ENCODE measurements at places on chromosomes 1 and 21.

GRCh38 chr1:241482761-241483250, 36.7 kb downstream of the FH start:
- no peak for DNase-seq

DNA sequence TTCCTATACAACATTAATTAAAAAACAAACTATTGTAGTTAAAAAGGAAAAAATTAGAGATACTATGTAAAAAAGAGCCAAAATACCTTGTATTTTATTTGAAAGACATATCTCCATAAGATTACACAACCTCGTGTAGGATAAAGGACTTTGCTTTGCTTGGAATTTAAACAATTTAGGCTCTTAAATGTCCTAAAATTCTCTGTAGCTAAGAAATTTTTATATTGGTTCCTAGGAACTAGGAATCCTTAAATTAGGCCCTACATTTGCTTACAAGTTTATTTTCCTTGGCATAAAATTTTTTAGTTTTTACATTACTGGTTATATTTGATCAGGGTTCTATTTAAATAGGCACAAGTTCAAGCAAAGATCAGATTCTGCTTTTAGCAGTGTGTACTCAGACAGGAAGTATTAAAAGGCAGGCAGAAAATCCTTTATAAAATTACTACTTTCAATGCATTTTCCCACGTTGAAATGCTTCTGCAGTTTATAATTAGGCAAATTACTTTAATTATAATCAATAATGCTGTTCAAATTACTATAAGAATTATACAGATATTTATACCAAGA, 3.4 kb upstream of the ANGPTL3 start:
- DNase-seq: no peak

GRCh38 chr1:69569576-69570328, 2.0 kb downstream of the LRRC7 start:
- DNase-seq: no peak

DNA sequence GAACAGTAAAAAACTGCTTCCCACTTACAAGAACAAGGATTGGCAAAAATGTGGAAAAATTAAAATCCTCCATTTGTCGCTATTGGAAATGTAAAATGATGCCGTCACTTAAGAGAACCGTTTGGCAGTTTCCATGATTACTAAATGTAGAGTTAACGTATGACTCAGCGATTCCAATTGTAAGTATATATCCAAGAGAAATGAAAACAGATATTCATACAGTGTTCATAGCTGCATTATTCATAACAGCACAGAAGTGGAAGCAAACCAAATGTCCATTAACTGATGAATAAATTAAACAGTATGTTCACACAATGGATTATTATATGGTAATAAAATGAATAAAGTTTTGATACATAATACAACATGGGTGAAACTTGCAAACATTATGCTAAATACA, 971.0 kb downstream of the AMY1C start:
- no peak for DNase-seq

- DNase-seq: no peak
These were observed 94.7 kb downstream of the DISP1 start for GRCh38 chr1:222909586-222909985.

DNA sequence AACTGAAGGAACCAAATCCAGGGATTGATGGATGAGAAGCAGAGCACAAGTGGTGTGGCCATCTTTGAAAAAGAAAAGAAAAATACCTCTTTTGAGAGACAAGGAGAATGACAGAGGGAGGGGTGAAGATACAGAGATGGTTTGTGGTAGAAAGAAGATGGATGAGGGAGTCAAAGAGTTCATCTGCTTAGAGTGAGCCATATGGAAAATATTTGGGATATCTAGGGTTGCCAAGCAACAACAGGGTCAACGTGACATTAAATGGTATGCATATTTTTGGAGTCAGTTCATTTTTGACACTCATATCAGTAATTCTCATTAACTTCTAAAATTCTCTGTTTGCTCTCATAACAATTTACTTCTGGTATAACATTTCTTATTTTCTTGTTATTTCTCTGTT, 50.7 kb downstream of the MACF1 start:
- no peak for DNase-seq

- DNase-seq: no peak
These were observed 133.4 kb upstream of the ERG start for GRCh38 chr21:38631676-38632075.

DNA sequence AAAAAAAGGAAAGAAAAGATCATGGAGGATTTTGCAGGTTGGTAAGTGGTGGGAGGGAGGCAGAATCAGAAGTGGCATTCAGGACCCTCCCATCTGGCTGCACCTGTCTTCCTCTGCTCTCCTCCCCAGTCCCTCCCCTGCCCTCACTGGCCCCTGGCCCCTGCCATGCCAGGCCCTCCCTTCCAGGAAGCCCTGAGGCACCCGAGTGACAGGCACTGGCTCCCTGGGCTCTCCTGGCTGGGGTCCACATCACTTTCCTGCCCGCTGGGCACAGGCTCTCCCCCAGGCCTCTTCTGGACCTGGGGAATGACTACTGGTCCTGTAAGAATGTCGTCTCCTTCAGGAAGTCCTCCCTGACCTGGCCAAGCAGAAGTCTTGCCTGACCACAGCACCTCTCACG, 15.3 kb upstream of the ADARB1 start:
- DNase-seq: no peak

GRCh38 chr21:41598561-41599431, 90.8 kb upstream of the TMPRSS2 start:
- no peak for DNase-seq

DNA sequence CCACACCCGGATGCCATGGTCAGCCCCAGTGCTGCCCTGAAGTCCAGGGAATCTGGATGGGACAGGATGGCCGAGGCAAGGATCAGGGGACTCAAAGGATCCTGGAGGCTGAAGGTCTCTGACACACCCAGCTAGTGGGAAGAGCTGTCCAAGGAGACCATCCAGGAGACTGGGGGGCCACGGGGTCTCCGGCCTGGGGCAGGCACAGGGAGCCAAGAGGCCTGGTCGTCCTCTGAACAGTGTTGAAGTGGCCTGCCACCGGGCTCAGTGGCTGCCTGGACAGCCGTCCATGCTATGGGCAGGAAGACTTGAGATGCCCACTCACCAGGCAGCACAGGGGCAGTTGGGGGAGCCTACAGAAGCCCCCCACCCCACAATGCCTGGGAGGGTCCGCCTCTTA, 41.9 kb downstream of the MEGF6 start:
- DNase-seq: no peak

DNA sequence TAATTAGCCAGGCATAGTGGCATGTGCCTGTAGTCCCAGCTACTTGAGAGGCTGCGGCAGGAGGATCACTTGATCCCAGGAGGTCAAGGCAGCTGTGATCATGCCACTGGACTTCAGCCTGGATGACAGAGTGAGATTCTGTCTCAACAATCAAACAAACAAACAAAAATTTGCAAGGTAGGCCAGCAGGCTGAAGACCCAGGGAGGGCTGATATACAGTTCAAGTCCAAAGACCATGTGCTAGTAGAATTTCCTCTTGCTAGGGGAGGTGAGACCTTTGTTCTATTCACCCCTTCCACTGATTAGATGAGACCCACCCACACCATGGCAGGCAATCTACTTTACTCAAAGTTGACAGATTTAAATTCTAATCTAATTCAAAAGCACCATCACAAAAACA, 31.2 kb upstream of the CNN3 start:
- no peak for DNase-seq

- DNase-seq: no peak
These were observed 9.8 kb upstream of the EGLN1 start for GRCh38 chr1:231431665-231432415.

GRCh38 chr1:58440696-58441095, 105.8 kb downstream of the OMA1 start:
- DNase-seq: no peak

GRCh38 chr1:93750955-93751354, 69.3 kb upstream of the BCAR3 start:
- DNase-seq: no peak

DNA sequence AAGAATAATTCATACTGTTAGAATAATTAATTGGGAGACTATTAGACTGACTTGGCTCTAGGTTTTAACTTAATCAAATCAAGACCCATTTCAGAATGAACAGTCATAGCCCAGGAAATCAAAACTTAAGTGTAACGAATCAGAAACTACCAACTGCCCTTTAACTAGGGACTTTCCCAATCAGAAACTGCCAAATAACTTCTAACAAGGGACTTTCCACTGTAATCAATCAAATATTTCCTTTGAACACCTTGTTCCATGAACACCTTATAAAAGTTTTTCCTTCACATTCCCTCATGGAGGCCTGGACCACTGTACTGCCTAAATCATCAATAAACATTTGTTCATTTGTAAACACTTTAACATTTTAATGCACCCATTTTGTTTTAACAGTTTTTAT, 1054.7 kb upstream of the TMPRSS15 start:
- DNase-seq: no peak

DNA sequence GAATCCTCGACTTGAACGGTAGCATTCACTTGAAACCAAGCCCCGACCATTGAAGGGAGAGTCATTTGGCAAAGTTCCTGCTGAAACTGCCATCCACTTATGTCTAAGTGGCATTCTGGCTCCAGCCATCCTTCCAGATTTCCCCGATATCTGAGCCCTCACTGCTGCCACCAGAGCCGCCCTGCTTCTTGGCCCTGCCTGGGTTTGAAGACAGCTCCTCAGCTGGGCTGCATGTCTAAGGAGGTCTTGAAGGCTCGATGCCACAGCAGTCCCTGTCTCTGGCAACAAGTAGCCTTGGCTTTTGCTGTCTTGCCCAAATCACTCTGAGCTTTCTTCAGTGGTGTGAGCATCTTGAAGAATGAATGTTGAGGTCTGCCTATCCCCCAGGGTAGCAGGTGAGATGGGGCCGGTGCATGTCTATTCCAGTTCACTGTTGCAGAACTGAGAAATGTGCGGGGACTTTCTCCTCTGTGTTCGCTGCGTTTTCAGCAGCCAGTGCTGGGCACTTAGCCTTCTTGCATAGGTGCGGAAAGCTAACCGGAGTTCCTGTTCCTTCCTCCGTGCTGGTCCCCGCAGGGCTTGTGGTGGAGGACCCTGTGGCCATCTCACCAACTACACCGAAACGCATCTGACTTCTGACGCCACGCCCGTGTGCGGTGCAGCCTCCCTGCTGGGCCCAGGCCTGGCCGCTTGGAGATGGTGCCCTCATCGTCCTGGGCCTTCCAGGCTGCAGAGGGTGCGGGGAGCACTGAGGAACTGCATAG, 29.2 kb downstream of the MAN1C1 start:
- DNase-seq: no peak

Data from astrocyte of the cerebellum (primary cell).